CD4-positive, alpha-beta T cell treated with Interleukin-4 for 1 hour (primary cell): ENCODE measurements at places on chromosomes 3 and 15.

GRCh38 chr3:29281344-29282241 lies 722 bp downstream of the RBMS3 start:
- DNase-seq: no peak

DNA sequence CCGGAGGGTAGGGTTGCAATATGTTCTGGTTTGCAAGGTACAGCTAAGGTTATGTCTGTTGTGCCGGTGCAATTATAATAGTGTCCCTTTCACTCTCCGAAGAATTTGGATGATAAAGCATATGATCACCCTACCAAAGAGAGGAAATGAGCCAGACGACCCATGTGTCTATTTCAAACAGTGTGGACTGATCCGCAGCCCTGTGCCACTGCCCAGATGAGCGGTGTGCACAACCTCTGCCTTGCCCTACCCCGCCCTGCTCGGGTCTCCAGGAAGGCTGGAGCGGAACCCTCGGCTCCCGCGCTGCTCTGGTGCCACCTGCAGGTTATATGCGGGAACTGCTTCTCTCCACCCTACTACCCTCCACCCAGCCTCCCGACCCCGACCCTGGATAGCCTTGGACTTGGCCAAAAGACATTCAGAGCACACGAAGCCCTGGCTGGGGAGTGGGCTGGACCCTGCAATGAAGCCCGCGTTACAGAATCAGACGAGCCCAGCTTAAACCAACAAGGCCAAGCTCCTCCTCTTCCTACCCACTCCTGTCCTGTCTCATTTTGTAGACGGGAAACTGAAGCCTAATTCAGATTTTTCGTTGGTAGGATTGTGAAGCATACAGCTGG lies 68.4 kb upstream of the CHRNB4 start:
- peak; percentile 53 for DNase-seq

GRCh38 chr3:51688206-51688600 lies 17.2 kb downstream of the TEX264 start:
- DNase-seq: no peak

- DNase-seq: no peak
These were observed 43.0 kb downstream of the OXNAD1 start for GRCh38 chr3:16307832-16308531.

DNA sequence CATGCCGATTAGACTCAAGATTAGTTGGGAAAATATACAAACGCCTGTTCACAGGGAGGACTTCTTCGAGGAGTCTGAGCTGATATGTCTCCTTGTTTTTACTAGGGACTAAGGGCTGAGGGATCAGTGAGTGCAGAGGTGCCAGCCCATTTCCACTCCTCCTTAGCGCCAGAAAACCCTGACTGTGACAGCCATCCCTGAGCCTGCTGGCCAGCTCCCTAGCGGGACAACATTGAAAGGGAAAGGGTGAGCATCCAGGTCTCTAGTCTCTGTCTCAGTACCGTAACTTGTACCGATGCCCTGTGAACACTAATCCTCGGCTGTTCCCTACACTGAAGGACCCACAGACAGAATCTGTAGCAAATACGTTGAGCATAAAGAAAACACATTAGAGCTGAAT lies 243.4 kb downstream of the WNT5A start:
- no peak for DNase-seq

- no peak for DNase-seq
These were observed 243.3 kb upstream of the TBL1XR1 start for GRCh38 chr3:177440456-177441104.

- DNase-seq: no peak
These were observed 664 bp upstream of the PIK3CA start for GRCh38 chr3:179147514-179147872.

DNA sequence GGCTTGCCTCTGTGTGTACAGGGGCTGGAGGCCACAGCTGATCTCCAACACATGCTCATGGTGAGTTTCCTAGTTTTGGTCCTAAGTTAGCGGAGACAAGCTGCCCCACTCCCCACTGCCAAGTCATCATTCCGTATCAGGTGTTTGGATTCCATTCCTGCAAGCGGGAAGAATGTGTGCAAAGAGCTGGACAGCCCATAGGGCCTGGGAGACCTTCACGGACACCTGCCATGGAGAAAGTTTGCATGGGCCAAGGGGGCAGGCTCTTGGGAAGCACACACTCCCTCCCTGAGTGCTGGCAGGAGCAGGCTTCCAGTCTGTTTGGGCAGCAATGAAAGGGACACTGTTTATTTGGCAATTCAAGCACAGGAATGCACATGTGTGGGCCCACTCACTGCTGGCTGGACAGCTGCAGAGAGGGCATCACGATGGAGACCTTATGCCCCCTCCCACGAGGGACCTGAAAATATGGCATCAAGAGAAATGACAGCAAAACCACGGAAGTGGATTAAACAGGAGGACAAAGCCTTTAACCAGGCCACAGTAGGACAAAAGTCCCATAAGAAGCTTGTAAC lies 149.7 kb downstream of the KLF13 start:
- DNase-seq: no peak

- DNase-seq: no peak
These were observed 300.4 kb upstream of the RASGRP1 start for GRCh38 chr15:38864827-38865581.

DNA sequence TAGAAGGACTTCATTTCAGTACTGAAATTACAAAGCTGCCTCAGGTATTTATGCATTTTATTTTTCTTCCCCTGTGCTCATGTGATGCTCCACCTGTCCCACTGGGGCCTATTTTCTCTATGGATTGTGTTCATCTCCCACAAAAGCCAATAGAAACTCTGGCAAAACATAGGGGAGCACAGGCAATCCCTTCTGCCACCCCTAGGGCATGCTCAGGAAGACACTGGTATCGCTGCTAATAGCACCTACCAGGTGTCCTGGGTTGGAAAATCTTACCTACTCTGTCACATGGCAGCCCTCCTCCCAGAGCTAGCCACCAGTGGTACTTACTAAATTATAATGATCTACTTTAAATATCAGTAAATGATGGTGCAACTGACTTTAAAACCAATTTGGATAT lies 427.4 kb downstream of the FGF12 start:
- DNase-seq: no peak

- no peak for DNase-seq
These were observed 105.9 kb downstream of the KCNH8 start for GRCh38 chr3:19254189-19254588.

- DNase-seq: no peak
These were observed 3.9 kb downstream of the CHST2 start for GRCh38 chr3:143123353-143123984.

DNA sequence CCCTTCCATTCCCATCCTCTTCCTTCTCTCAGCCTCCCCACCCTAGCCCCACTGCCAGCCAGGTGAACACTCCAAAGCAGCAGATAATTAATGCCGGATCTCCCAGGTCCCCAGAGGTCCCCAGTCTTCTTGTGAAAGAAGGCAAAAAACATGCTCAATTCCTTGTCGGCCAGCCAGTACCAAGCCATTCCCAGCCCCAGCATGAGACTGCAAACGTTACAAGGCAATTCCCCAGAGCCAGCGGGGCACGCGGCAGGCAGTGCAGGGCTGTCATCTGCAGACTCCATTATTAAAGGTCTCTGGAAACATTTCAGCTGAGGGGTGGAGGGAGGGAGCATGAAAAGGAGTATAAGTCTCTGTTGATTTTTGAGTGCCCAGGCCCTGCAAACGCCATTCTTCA lies 117.8 kb downstream of the XXYLT1 start:
- no peak for DNase-seq

DNA sequence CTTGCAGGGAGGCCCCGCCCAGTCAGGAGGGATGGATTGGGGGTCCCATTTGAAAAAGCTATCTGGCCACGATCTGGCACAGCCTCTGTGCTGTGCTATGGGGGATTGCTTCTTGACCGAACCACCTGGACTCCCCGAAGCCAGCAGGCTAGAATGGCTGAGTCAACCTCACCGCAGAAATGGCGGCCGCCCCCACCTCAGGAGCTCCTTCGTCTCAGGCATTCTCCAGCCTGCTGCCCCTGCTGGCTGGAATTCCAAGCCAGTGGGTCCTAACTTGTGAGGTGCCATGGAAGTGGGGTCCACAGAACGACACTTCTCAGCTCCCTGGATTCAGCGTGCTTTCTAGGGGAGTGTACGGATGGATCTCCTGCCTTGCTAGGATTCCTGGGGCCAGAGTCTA lies 180.5 kb upstream of the TRIM42 start:
- DNase-seq: no peak

- no peak for DNase-seq
These were observed 53.7 kb downstream of the TPRG1 start for GRCh38 chr3:189225431-189225830.

DNA sequence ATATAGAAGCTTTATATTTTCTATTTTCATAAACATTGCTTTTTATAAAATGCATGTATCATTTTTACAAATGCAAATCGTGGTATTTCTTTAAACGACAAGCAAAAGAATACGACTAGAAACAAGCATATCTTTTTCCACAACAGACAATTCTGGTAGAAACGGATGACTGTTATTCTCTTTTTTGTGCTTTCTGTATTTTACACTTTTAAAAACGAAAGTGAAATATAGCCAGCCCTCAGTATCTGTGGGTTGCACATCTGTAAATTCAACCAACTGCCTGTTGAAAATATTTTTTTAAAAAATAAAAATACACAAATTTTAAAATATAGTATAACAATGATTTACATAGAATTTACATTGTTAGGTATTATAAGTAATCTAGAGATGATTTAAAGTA lies 61.3 kb downstream of the PRTG start:
- DNase-seq: peak; percentile 6

GRCh38 chr3:183895774-183896173 lies 11.1 kb upstream of the PARL start:
- no peak for DNase-seq

DNA sequence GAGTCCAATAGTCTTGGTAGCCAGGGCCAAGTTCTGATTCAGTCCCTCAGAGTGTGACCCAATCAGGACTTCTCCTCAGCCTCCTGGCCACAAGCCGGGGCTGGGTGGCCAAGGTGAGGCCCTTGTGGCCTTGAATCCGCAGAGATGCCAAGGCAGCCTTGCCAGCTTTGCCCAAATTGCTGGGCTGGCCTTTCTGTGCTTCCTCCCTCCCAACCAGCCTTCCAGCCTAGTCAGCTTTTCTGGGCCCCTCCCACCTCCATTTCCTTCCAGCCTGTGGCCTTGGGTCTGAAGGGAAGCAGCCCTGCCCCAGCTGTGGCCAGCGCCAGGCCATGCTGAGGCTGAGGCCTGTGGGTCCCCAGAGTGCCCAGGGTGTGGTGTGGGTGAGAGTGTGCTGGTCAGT lies 34.3 kb upstream of the ANKDD1A start:
- DNase-seq: no peak

- DNase-seq: no peak
These were observed 160.0 kb downstream of the SQOR start for GRCh38 chr15:45794712-45795439.

DNA sequence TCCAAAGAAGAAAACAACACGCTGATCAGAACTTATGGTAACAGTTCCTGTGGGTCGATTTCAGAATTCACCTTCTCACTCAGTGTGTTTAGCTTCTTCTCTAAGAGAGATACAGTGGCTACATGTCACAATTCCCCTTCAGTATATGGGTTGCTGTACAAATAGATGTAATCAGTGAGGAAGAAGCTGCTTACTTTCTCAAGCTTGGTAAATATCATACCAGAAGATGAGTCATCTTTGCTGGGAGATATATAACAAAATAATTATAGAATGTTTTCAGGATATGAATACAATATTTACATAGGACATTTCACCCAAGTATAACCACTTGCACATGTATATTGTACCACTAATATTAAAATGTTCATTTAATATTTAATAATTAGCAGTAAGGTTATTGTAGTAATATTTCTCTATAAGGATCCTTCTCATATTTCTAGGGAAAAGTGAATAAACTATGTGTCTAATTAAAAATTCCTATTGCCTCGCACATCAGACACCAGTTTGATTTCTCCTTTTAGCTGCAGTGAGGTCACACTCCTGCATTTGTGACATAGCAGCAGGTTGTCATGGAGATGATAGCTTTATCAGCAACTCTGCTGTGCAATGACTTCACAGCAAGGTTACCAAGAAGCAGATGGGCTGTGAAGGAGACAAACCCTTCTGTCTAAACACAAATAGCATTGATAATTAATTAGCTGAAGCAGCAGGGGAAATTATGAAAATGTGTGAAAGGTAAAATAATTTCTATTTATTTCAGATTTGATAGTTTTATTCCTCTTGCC lies 211.4 kb downstream of the TUSC7 start:
- no peak for DNase-seq

DNA sequence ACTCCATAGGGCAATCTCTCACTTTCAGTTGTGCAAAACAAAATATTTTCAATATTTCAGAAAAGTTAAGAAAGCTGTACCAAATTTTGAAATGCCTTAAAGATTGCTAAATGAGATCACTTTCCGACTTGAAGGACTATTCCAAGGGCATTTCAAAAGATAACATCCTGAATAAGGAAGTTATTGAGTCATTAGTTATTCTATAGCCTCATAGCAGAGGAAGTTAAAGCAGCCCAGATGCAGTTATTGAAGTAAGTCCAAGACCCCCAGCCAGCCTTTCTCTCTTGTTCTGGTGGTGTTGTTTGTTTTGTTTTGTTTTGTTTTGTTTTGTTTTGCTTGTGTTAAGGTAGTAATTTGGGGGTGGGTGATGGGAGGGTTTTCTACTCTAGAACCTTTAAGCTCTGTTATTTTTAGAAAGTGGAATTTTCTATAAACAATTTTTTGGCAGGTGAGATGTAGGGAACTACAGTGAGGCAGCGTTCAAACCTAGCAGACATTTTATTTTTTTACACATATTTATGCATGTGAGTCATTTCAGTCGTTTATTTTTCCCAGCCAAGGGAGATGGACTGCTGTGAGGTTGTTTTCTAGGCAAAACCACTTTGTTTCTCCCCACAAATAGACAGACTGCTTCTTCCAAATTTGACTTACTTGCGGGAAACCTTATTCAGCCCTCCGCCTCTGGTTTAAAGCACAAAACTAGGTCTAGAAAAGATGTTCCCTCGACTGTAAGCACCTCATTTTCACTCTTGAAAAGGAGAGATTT lies 216.3 kb upstream of the ARPP21 start:
- no peak for DNase-seq

DNA sequence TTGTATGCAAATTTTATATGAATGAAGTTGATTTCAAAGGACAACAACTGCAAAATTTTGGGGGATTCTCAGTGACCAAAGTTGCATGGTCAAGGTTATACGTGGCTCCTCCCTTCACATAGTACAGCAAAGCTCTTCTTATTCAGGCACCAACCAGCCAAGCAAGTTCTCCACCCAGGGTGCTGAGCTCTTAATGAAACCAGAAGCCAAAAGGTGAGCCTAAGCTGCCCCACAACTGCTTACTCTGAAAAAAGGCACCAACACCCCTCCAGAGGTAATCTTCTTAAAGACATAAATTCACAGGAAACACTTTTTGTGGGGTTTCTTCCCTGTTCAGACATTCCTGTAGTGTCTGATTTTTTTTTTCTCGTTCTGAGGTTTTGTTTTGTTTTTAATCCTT lies 106.1 kb upstream of the GMNC start:
- no peak for DNase-seq

- DNase-seq: no peak
These were observed 10.3 kb downstream of the CHP1 start for GRCh38 chr15:41241221-41241964.

GRCh38 chr3:127417709-127418559 lies 130.1 kb upstream of the PRR20G start:
- DNase-seq: no peak

GRCh38 chr3:60025096-60026050 lies 975.5 kb upstream of the CFAP20DC start:
- DNase-seq: no peak
